ENCODE measurements at places on chromosomes 5 and 9.

DNA sequence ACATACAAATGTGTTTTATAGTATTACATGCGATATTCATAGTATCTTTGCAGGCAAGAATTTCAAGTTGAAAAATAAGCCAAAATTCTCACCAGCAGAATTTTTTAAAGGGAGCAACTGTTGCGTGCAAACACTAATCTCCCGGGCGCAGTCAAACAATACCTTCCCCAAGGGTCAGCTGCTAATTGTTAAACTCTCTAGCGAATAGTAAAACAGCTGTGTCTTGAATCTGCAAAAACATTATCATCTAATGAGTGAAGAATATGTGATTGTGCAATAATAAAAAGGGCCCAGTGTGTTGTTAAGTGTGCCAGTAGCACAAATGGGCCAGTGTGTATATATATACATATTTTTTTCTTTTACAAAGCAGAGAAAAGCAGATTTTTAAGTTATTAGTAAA is 131.4 kb downstream of the CCDC192 start:
- H3K36me3 ChIP-seq, result no peaks in the 10 kb centered on the region
- no peaks in the 10 kb centered on the region for H3K27me3 ChIP-seq
- no peak overlapping the region for H3K4me3 ChIP-seq
- DNase-seq, result no peak

DNA sequence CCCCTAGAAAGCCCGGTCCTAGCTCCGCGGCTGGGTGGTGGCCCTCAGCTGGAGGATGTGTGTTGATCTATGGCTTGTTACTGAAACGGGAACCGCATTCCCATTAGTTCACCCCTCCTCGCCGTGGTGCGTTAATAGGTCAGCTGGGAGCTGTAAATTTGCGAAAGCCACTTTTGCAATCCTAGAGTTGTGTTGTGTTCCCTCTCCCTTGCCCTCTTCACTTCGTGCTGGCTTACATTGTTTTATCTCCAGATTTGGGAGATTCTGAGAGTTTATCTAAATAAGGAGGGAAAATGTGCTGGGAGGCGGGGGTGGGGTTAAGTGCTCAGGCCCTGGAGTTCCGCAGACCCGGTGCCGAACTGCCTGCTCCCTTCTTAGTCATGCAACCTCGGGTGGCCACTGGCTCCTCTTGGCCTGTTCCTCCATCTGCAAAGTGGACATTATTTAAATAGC is 62.8 kb downstream of the HMCN2 start:
- no peak overlapping the region for H3K27ac ChIP-seq
- no peaks in the 10 kb centered on the region for H3K4me1 ChIP-seq
- peaks cover 3% of the 10 kb centered on the region for H3K27me3 ChIP-seq
- no peak for DNase-seq
- no peak overlapping the region for H3K4me3 ChIP-seq
- no peaks in the 10 kb centered on the region for H3K36me3 ChIP-seq

GRCh38 chr5:106985174-106985573 is 685.6 kb downstream of the EFNA5 start:
- H3K27me3 ChIP-seq, result no peaks in the 10 kb centered on the region
- no peak for DNase-seq
- H3K4me3 ChIP-seq, result no peak overlapping the region
- H3K27ac ChIP-seq, result no peak overlapping the region
- H3K4me1 ChIP-seq, result no peaks in the 10 kb centered on the region

DNA sequence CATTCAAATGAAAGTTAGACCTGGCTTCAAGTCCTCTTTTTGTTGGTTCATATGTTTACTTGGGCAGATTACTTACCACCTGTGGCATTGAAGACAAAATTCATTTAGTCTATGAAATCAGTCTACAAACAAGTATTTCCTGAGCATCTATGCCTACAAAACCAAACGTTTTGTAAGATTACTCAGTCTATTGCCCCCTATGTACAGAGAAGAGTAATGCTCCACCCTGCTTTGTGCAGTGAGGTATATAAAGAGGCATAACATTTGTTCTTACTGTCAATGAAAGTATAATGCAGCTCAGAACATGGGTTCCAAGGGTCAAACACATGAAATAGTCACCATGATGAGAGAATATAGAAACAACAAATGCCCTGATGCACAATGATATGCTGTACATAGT is 580.7 kb downstream of the KIF4B start:
- no peaks in the 10 kb centered on the region for H3K27me3 ChIP-seq
- DNase-seq, result no peak
- H3K36me3 ChIP-seq, result no peaks in the 10 kb centered on the region
- H3K4me1 ChIP-seq, result no peaks in the 10 kb centered on the region
- no peak overlapping the region for H3K27ac ChIP-seq
- H3K4me3 ChIP-seq, result no peak overlapping the region

DNA sequence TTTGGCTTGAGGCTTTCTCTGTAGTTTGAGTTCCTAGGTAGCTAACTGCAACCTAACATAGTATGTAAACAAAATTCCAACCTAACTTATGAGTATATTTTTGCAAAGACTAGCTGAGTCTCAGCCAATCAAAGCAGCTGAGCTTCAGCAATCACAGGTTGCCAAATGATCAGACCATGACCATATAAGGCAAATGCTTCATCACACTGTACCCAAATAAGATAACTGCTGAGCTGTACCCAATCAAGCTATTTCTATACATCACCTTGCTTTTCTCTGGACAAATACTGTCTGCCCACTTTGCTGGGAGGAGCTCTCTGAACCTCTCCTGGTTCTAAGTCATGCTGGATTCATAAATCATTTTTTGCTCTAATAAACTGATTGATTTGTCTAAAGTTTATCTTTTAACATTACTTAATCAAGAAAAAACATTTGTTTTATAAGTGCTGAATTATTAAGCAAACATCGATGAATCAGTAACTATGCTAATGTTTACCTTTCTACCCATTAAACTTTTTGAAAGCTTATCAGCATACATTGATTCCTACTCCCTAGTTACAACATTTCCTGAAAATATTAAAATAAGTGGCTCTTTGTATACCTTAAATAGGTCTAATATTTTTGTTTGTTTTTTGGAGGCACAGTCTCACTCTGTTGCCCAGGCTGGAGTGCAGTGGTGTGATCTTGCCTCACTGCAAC is 129.7 kb upstream of the PCA3 start:
- no peaks in the 10 kb centered on the region for H3K36me3 ChIP-seq
- H3K27ac ChIP-seq, result no peak overlapping the region
- H3K4me3 ChIP-seq, result no peak overlapping the region
- DNase-seq, result no peak
- peaks cover 3% of the 10 kb centered on the region for H3K27me3 ChIP-seq

DNA sequence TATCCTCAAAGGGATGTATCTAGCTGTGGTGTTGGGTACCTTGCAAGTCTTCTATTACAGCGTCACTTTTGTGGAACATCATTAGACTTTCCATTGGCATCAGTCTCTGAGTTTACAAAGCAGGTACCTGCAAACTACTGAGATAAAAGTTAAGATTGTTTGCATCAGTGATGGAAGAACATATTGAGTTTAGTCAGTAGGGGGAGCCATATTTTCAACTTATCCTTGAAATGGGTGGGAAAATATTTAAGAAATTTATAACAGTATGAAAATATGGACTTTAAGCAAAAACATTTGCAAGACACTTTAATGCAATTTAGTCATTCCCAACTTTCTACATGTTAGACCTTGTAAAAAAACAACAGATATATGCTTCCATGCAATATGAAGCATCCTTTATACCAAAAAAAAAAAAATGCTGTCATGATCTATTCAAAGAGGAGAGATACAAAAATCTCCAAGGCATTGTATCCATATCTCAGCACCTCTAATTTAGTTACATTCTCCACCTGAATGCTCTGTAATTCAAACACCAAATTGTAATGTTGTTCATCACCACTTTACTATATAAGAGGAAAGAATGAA is 98.6 kb upstream of the ADAMTS19 start:
- H3K4me1 ChIP-seq, result no peaks in the 10 kb centered on the region
- no peaks in the 10 kb centered on the region for H3K27me3 ChIP-seq
- no peak overlapping the region for H3K4me3 ChIP-seq

DNA sequence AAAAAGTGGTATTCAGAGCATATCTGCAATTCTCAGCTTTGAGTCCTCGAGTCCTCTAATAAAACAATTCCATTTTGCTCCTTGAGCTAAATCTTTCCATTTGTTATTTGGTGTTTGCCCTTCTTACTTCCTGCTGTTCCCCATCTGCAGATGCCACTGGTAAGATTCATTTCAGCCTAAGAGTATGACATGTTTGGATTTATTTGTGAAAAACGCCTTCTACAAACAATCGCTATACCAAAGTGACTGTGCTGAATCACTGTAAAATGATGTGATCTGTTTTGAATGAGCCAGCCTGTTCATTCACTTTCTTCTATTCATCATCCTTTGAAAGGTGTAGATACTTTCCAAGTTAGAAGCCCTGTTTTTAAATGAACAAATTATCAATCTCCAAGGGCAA is 27.7 kb downstream of the KCTD16 start:
- no peak overlapping the region for H3K4me3 ChIP-seq
- no peaks in the 10 kb centered on the region for H3K36me3 ChIP-seq
- no peak overlapping the region for H3K27ac ChIP-seq
- H3K4me1 ChIP-seq, result no peaks in the 10 kb centered on the region
- no peaks in the 10 kb centered on the region for H3K27me3 ChIP-seq
- DNase-seq, result no peak

GRCh38 chr5:95422838-95423237 is 31.7 kb downstream of the FAM81B start:
- no peak for DNase-seq
- no peak overlapping the region for H3K4me3 ChIP-seq
- no peaks in the 10 kb centered on the region for H3K27me3 ChIP-seq
- no peaks in the 10 kb centered on the region for H3K36me3 ChIP-seq
- H3K4me1 ChIP-seq, result no peaks in the 10 kb centered on the region
- no peak overlapping the region for H3K27ac ChIP-seq

GRCh38 chr9:87381050-87381711 is 116.5 kb upstream of the DAPK1 start:
- H3K4me3 ChIP-seq, result no peak overlapping the region
- no peak for DNase-seq
- no peaks in the 10 kb centered on the region for H3K27me3 ChIP-seq
- H3K4me1 ChIP-seq, result no peaks in the 10 kb centered on the region
- H3K27ac ChIP-seq, result no peak overlapping the region
- H3K36me3 ChIP-seq, result no peaks in the 10 kb centered on the region

DNA sequence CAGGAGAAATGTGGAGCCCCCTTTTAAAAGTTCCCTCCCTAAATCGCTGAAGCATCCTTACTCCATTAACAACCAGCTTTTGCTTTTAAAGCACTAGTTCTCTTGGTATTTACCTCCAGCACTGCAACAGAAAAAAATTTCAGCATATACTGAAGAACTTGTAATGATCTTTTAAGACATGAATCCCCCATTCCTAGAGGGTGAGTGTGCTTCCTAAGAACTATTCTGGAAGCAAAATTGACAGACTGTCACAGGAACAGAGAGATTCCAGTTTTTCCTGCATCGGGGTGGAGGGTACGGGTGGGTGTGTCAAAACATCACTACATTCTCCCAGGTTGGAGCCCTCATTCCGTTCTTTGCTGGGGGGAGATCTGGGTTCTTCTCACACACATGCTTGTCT is 151.9 kb downstream of the EBF1 start:
- H3K27me3 ChIP-seq, result no peaks in the 10 kb centered on the region
- H3K27ac ChIP-seq, result no peak overlapping the region
- no peak overlapping the region for H3K4me3 ChIP-seq

GRCh38 chr5:132459031-132459982 is 31.3 kb downstream of the IRF1 start:
- H3K4me1 ChIP-seq, result peaks cover 98% of the 10 kb centered on the region
- DNase-seq, result no peak
- H3K27me3 ChIP-seq, result no peaks in the 10 kb centered on the region
- H3K4me3 ChIP-seq, result no peak overlapping the region
- peak overlapping the region; percentile 48 for H3K27ac ChIP-seq
- no peaks in the 10 kb centered on the region for H3K36me3 ChIP-seq

DNA sequence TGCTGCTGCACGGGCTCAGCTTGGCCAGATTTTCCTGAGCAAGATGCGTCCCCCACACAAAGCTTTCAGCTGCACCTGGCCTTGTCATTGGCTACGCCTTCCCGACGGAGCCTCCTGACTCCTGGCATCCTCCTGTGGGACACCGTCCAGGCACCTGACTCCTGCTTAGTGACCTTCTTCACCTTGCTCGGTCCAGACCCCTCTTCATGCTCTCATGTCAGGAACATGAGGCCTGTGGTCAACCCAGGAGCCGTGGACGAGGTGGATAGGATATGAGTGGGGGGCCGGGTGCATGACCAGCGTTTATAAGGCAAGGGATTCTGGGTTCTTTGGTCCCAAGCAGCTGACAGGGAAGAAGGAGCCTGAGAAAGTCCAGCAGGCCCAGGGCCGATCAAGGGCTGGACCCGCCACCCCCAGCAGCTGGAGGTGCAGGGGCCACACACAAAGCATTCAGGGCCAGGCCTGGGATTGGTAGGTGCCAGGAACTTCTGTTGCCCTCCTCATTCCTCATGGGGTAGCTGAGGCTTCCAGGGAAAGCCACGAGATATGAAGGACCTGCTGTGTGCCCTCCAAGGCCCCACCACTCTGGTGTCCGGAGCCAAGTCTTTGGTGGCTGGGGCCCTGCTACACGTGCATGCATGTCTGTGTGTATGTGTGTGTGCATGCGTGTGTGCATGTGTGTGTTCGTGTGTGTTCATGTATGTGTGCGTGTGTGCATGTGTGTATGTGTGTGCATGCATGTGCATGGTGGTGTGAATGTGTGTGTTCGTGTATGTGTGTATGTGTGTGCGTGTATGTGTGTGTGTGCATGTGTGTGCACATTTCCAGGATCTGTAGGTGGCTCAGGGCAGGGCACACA is 34.9 kb downstream of the SLC6A3 start:
- no peaks in the 10 kb centered on the region for H3K36me3 ChIP-seq
- H3K4me3 ChIP-seq, result no peak overlapping the region
- H3K27ac ChIP-seq, result no peak overlapping the region
- H3K4me1 ChIP-seq, result no peaks in the 10 kb centered on the region

- H3K4me3 ChIP-seq, result no peak overlapping the region
- H3K36me3 ChIP-seq, result peaks cover 30% of the 10 kb centered on the region
- H3K4me1 ChIP-seq, result no peaks in the 10 kb centered on the region
- H3K27me3 ChIP-seq, result no peaks in the 10 kb centered on the region
- no peak for DNase-seq
Measured at GRCh38 chr9:130872093-130872492, 24.5 kb downstream of the QRFP start.

DNA sequence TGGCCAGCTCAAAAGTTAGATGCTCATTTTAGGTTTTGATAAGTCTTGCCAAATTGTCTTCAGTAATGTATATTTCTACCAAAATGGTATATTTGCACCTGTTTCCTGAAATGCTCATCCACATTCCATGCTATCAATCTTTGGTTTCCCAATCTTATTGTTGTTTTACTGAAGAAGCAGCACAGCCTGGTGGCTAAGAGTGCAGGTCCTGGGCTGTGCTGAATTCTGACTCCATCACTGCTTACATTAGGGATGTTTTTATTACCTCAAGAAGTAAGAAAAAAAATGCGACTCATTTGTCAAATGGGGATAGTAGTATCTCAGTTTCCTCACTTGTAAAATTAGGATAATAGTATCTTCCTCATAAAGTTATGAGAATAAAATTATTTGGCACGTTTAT is 13.6 kb upstream of the S100Z start:
- H3K27me3 ChIP-seq, result no peaks in the 10 kb centered on the region
- no peak overlapping the region for H3K4me3 ChIP-seq
- no peaks in the 10 kb centered on the region for H3K36me3 ChIP-seq
- no peaks in the 10 kb centered on the region for H3K4me1 ChIP-seq
- DNase-seq, result no peak
- no peak overlapping the region for H3K27ac ChIP-seq

All from CD8-positive, alpha-beta memory T cell (primary cell).